ENCODE measurements at places on chromosomes 3 and 15. TPM values are rescaled to one million over a fixed set of nuclear protein-coding genes. Genes with fewer than 3 reads are reported as not detected.

GRCh38 chr3:82773207-82773606 is 1011.8 kb upstream of the GBE1 start:
- H3K4me1 ChIP-seq = no peaks in the 10 kb centered on the region
- no peak for DNase-seq
- H3K27me3 ChIP-seq = no peaks in the 10 kb centered on the region
- no peak overlapping the region for H3K4me3 ChIP-seq
- no peaks in the 10 kb centered on the region for H3K36me3 ChIP-seq

DNA sequence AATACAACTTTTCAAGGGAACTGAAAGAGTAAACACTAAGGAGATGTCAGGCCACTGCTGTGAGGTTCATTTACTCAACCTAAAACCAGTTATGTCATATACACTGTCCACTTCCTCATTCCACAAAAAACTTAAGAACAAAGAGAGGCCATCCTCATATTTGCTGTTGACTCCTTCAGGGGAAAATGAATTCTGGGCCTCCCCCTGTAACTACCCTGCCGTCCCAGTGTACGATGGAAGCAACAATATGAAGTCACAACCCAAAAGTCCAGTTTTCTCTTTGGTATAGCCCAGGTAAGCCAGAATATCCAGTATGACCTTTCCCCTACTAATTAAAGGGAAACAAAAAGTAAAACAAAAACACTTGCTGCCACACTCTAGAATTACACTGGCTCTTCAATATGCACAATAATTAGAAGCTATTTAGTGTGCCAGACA is 16.2 kb downstream of the CEP152 start:
- DNase-seq = no peak
- H3K4me3 ChIP-seq = no peak overlapping the region
- H3K36me3 ChIP-seq = peaks cover 66% of the 10 kb centered on the region
- H3K27me3 ChIP-seq = no peaks in the 10 kb centered on the region
- H3K27ac ChIP-seq = no peak overlapping the region
- H3K4me1 ChIP-seq = peaks cover 24% of the 10 kb centered on the region

Gene SH2D7
- not detected for total RNA-seq

Gene SCN5A
- total RNA-seq = 0.54 TPM

Gene DAPK2
- total RNA-seq = 19.2 TPM

- no peaks in the 10 kb centered on the region for H3K36me3 ChIP-seq
- no peaks in the 10 kb centered on the region for H3K27me3 ChIP-seq
- H3K4me3 ChIP-seq = no peak overlapping the region
- H3K4me1 ChIP-seq = no peaks in the 10 kb centered on the region
Observed at GRCh38 chr15:53009093-53009492, 219.0 kb upstream of the ONECUT1 start.

DNA sequence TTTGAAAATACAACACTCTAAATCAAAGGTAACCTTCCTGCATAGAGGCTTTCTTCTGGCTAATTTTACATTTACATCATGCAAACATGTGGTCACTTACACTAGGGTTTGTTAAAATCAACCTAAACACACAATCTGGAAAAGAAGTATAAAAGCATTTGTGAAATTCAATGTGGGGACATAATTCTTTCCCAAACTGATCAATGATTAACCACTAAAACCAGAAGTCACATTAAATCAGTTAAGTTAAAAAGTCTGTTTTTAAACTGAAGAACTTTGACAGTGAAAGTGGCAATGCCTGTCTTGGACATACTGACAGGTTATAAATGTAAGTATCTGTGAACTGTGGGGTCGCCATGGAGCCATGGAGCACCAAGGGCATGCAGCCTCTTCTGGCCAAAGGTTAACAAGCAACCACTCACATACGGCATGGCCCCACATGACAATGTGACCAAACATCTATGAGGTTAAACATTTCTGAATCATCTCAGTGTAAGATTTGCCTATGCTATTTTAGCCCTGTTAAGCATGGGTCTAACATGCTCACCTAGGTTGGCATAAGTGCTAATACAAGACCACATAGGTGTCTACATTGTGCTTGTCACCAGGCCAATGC is 278.2 kb downstream of the CTNNB1 start:
- no peak for DNase-seq
- no peaks in the 10 kb centered on the region for H3K36me3 ChIP-seq
- H3K27me3 ChIP-seq = no peaks in the 10 kb centered on the region
- H3K4me1 ChIP-seq = no peaks in the 10 kb centered on the region
- no peak overlapping the region for H3K4me3 ChIP-seq

Gene SH3GL3
- total RNA-seq = 25.6 TPM

Gene TTLL3
- 9.5 TPM for total RNA-seq

DNA sequence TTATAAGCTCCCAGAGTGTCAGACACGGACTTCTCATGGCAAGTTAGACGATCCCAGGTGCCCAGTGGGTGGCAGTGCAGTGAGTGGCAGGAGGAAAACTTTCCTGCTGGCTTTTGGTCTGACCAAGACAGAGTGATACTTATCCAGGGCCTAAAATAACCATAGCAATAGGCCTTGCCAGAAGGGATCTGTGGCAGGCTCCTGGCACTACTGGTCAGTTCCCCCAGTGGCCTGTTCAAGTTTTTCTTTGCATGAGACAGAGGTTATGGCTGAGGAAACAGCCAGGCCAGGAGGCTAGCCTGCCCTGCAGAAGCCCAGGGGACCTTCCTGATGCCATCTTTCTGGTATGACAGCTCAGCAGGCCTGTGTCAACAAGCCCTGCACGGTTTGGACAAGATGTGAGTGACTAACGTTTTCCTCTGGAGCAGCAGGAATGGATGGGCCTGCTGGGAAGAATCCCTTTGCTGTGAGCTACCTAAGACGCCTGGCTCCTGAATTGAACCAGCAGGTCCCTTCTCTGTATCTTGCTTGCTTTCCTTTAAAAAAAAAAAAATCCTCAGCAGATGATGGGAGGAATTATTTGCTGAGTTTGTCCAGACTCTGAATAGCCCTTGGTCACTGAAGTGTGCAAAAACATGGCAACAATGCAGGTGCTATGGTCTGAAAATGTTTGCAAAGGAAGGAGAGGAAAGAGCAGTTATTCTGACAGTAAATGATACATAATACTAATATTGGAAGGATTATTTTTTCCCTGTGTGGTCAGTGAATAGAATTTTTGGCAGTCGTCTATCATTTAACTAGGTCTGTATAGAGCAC is 18.0 kb downstream of the SCG5 start:
- no peaks in the 10 kb centered on the region for H3K27me3 ChIP-seq
- no peaks in the 10 kb centered on the region for H3K4me1 ChIP-seq
- DNase-seq = no peak
- no peak overlapping the region for H3K27ac ChIP-seq

- no peak for DNase-seq
- H3K4me3 ChIP-seq = no peak overlapping the region
- H3K27me3 ChIP-seq = no peaks in the 10 kb centered on the region
- no peaks in the 10 kb centered on the region for H3K36me3 ChIP-seq
- H3K27ac ChIP-seq = no peak overlapping the region
Observed at GRCh38 chr15:66896611-66897010, 168.8 kb upstream of the SMAD3 start.

GRCh38 chr3:33490641-33491241 is 50.5 kb upstream of the UBP1 start:
- H3K27me3 ChIP-seq = no peaks in the 10 kb centered on the region
- H3K4me1 ChIP-seq = peaks cover 6% of the 10 kb centered on the region
- no peak overlapping the region for H3K27ac ChIP-seq
- no peak overlapping the region for H3K4me3 ChIP-seq

Gene KLHL24
- 10.2 TPM for total RNA-seq

DNA sequence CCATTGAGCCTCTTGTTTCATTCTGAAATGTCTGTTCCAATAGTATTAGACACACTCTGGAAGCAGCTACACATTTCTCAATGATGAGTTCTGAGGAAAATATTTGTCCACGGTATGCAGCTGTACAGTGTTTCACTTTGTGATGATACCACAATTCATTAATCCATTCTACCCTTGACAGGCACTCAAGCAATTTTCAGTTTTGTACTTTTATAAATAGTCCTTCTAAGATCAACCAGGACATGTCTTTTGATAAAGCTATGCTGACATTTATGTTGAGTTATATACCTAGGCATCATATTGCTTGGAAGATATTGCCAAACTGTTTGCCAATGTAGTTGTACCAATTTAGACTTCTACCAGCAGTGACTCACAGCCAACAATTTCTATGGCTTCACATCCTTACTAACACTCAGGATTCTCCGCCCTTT is 165.1 kb upstream of the COL8A1 start:
- no peaks in the 10 kb centered on the region for H3K27me3 ChIP-seq
- H3K27ac ChIP-seq = no peak overlapping the region

- no peak overlapping the region for H3K4me3 ChIP-seq
- DNase-seq = no peak
- H3K36me3 ChIP-seq = no peaks in the 10 kb centered on the region
- H3K4me1 ChIP-seq = peaks cover 35% of the 10 kb centered on the region
- H3K27ac ChIP-seq = no peak overlapping the region
Observed at GRCh38 chr3:11370191-11370590, 98.0 kb downstream of the ATG7 start.

Gene FMN1
- 0.37 TPM for total RNA-seq

- H3K27me3 ChIP-seq = no peaks in the 10 kb centered on the region
- peaks cover 19% of the 10 kb centered on the region for H3K4me1 ChIP-seq
- H3K36me3 ChIP-seq = no peaks in the 10 kb centered on the region
- no peak for DNase-seq
Observed at GRCh38 chr3:177429079-177429478, 231.8 kb upstream of the TBL1XR1 start.

Gene SLC6A1
- total RNA-seq = not detected

Gene XYLB
- 4.7 TPM for total RNA-seq

Gene ALS2CL
- total RNA-seq = 0.20 TPM

- H3K36me3 ChIP-seq = no peaks in the 10 kb centered on the region
- no peak for DNase-seq
- H3K4me1 ChIP-seq = no peaks in the 10 kb centered on the region
- no peaks in the 10 kb centered on the region for H3K27me3 ChIP-seq
Observed at GRCh38 chr15:89482139-89482538, 14.2 kb downstream of the RHCG start.

DNA sequence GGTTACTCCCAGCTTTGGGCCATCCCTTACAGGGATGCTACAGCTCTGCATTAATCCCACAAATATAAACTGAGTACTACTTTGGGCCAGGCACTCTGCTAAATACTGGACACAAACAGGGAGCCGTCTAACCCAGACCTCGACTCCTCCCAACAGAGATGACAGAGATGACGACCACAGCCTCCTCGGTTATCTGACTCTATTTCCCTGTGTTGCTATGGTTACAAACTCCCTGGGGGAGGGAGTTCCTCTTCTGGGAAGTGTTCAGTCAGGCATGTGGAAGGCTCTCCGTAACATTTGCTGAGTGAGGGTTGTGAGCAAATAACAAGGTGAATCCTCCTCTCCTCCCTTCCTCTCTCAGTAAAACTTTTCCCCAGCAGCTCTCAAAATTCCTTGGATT is 6.7 kb upstream of the CMTM7 start:
- no peak overlapping the region for H3K27ac ChIP-seq
- no peak for DNase-seq
- no peak overlapping the region for H3K4me3 ChIP-seq
- no peaks in the 10 kb centered on the region for H3K4me1 ChIP-seq

- H3K27ac ChIP-seq = no peak overlapping the region
- H3K4me3 ChIP-seq = no peak overlapping the region
- no peak for DNase-seq
- no peaks in the 10 kb centered on the region for H3K4me1 ChIP-seq
- H3K27me3 ChIP-seq = no peaks in the 10 kb centered on the region
Observed at GRCh38 chr3:179133575-179133974, 14.6 kb upstream of the PIK3CA start.

- H3K27me3 ChIP-seq = no peaks in the 10 kb centered on the region
Observed at GRCh38 chr15:70475921-70476320, 287.4 kb downstream of the UACA start.

- H3K4me3 ChIP-seq = no peak overlapping the region
- no peak overlapping the region for H3K27ac ChIP-seq
- no peak for DNase-seq
Observed at GRCh38 chr15:50055750-50056157, 63.3 kb downstream of the ATP8B4 start.

All from A673 (cell line).